Astrocyte (in vitro differentiated cells and primary cell): ENCODE measurements at places on chromosomes 12 and 14. TPM values are rescaled to one million over a fixed set of nuclear protein-coding genes. Genes with fewer than 3 reads are reported as not detected.

Gene ANO2
- total RNA-seq, result 0.17 and 0.93 TPM in 2 replicates

Gene KIF21A
- total RNA-seq, result 26.3 and 26.4 TPM in 2 replicates

Gene C1S
- 5.2 and 6.2 TPM in 2 replicates for total RNA-seq

Gene LUM
- total RNA-seq, result 76.4 and 128 TPM in 2 replicates

Gene CACNA2D4
- total RNA-seq, result 0.09 and 0.26 TPM in 2 replicates

Gene PTPRQ
- 0.18 TPM in 1 of 2 replicates, not detected in the other for total RNA-seq

Gene NPFF
- total RNA-seq, result 0.82 TPM in 1 of 2 replicates, not detected in the other

Gene MMP17
- 5.6 and 8.4 TPM in 2 replicates for total RNA-seq

Gene KRT83
- total RNA-seq, result not detected in 2 replicates

Gene TPCN1
- total RNA-seq, result 27.9 and 33.7 TPM in 2 replicates

Gene INHBC
- not detected in 2 replicates for total RNA-seq

Gene TAS2R20
- total RNA-seq, result 0.57 and 0.99 TPM in 2 replicates

Gene LBHD2
- not detected in 2 replicates for total RNA-seq

Gene NFE2
- 0.29 and 0.41 TPM in 2 replicates for total RNA-seq

Gene SYNDIG1L
- total RNA-seq, result not detected in 2 replicates

Gene KLRG1
- total RNA-seq, result 1.6 and 2.2 TPM in 2 replicates

Gene TAS2R13
- total RNA-seq, result 0.34 and 0.43 TPM in 2 replicates

Gene NRXN3
- total RNA-seq, result 12.6 and 18.0 TPM in 2 replicates

Gene KERA
- not detected in 2 replicates for total RNA-seq

Gene SOAT2
- not detected in 2 replicates for total RNA-seq

Gene ATP23
- total RNA-seq, result 3.2 and 3.4 TPM in 2 replicates

Gene OAS1
- 132 and 149 TPM in 2 replicates for total RNA-seq

Gene PAWR
- total RNA-seq, result 189 and 204 TPM in 2 replicates

Gene SPX
- 19.8 and 26.1 TPM in 2 replicates for total RNA-seq

Gene FAM181A
- total RNA-seq, result not detected in 2 replicates

Gene GALNT9
- total RNA-seq, result 2.1 and 2.7 TPM in 2 replicates

Gene RNU4-1
- 2,477 and 2,591 TPM in 2 replicates for total RNA-seq

Gene TAMALIN
- 9.6 and 12.4 TPM in 2 replicates for total RNA-seq

Gene PALS1
- 33.8 and 46.0 TPM in 2 replicates for total RNA-seq

Gene HOXC10
- not detected in 2 replicates for total RNA-seq

Gene PPP4R4
- 6.0 and 7.5 TPM in 2 replicates for total RNA-seq

Gene SIX4
- 11.2 and 14.0 TPM in 2 replicates for total RNA-seq

Gene TTC9
- 6.9 and 8.4 TPM in 2 replicates for total RNA-seq

Gene KRT72
- total RNA-seq, result not detected in 2 replicates

Gene PRKD1
- total RNA-seq, result 5.9 and 6.7 TPM in 2 replicates

Gene KRT74
- total RNA-seq, result not detected in 2 replicates

Gene C12orf60
- total RNA-seq, result 1.7 and 2.0 TPM in 2 replicates

Gene CLEC2B
- not detected in 2 replicates for total RNA-seq

Gene ANKRD33
- not detected in 2 replicates for total RNA-seq

Gene COL2A1
- total RNA-seq, result 11.2 and 20.3 TPM in 2 replicates

Gene TAS2R19
- total RNA-seq, result 2.2 and 3.1 TPM in 2 replicates

Gene C14orf93
- 3.6 and 3.8 TPM in 2 replicates for total RNA-seq

Gene KRT6B
- not detected in 2 replicates for total RNA-seq

Gene ZBTB39
- total RNA-seq, result 8.4 and 9.8 TPM in 2 replicates

Gene NUAK1
- 94.0 and 96.1 TPM in 2 replicates for total RNA-seq

Gene SLC7A7
- total RNA-seq, result 13.3 and 14.3 TPM in 2 replicates
